Cardiac septum (tissue), 1 donor: ENCODE measurements at places on chromosomes 16 and 17.

- no peak for DNase-seq
These were observed 66.6 kb downstream of the SIAH1 start for GRCh38 chr16:48318630-48319029.

DNA sequence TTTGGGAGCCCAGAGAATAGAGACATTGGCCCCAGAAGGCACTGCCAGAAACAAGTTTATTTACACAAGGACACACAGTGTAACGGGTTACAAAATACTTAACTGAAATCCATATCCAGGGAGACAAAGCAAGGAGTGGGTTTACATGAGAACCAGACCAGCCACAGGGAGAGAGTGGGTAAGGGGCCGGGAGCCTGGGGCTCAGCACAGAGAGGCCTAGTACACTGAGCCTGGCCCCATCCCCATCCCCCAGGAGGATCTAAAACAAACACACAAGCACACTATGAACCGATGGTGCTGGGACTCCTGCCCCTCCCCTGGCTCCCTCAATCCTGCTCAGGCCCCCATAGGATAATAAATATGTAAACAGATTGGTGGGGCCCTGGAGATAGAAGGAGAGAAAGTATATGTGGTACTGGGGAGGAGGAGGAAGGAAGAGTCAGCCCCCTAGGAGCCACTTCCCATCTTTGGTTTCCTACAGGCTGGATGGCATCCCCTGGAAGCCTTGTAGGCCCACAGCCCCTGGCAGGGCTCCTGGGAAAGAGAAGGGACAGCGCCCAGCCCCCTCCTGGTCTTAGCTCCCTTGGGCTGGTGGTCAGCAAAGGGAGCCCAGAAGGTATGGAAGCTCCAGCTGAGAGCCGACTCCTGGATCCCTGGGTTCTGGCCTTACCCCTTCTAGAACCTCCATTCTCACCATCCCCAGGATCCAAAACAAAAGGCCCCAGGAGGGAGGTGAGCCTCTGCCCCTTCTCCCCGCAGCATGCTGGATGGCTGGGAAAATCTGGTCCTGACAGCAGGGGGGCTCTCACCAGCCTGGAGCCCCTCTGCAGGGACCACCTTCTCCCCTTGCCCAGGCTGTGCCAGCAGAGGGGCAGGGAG, 6.4 kb downstream of the G6PC3 start:
- DNase-seq, result no peak

GRCh38 chr17:49820773-49821172, 27.1 kb downstream of the TAC4 start:
- no peak for DNase-seq

GRCh38 chr17:68533887-68534694, 21.9 kb downstream of the PRKAR1A start:
- no peak for DNase-seq

GRCh38 chr17:75447951-75448856, 8.2 kb upstream of the TMEM94 start:
- no peak for DNase-seq
